ENCODE measurements at places on chromosomes 4 and X. TPM values are rescaled to one million over a fixed set of nuclear protein-coding genes. Genes with fewer than 3 reads are reported as not detected.

The FAM241A gene
- 2.4 TPM for total RNA-seq

The BANK1 gene
- 0.26 TPM for total RNA-seq

The LRCH2 gene
- 0.26 TPM for total RNA-seq

The VEGFD gene
- total RNA-seq = 0.26 TPM

The CFAP299 gene
- not detected for total RNA-seq

The CYLC1 gene
- total RNA-seq = not detected

The SUPT20HL1 gene
- total RNA-seq = under 0.01 TPM

The FMR1NB gene
- not detected for total RNA-seq

The TRIM61 gene
- 1.1 TPM for total RNA-seq

The ELF4 gene
- total RNA-seq = 11.5 TPM

The PDGFC gene
- total RNA-seq = 52.2 TPM

The SLC4A4 gene
- 0.13 TPM for total RNA-seq

The RTL5 gene
- total RNA-seq = not detected

The PNMA5 gene
- not detected for total RNA-seq

The WDR17 gene
- 0.13 TPM for total RNA-seq

The PNMA3 gene
- under 0.01 TPM for total RNA-seq

The NR0B1 gene
- 0.26 TPM for total RNA-seq

The VBP1 gene
- total RNA-seq = 69.0 TPM

The PNMA6E gene
- total RNA-seq = not detected

The DDX53 gene
- total RNA-seq = not detected

The ALAS2 gene
- not detected for total RNA-seq

The HMX1 gene
- not detected for total RNA-seq

The TLR2 gene
- total RNA-seq = 2.6 TPM

The APBB2 gene
- 45.2 TPM for total RNA-seq

The PPEF2 gene
- not detected for total RNA-seq

The FHDC1 gene
- total RNA-seq = 0.53 TPM

The PKD2 gene
- 12.4 TPM for total RNA-seq

The WDR44 gene
- 7.1 TPM for total RNA-seq

The ETDA gene
- total RNA-seq = not detected

The EPHA5 gene
- not detected for total RNA-seq

The PRKX gene
- 44.7 TPM for total RNA-seq

The ASMT gene
- total RNA-seq = under 0.01 TPM
